ENCODE measurements at places on chromosomes 11 and 22.

DNA sequence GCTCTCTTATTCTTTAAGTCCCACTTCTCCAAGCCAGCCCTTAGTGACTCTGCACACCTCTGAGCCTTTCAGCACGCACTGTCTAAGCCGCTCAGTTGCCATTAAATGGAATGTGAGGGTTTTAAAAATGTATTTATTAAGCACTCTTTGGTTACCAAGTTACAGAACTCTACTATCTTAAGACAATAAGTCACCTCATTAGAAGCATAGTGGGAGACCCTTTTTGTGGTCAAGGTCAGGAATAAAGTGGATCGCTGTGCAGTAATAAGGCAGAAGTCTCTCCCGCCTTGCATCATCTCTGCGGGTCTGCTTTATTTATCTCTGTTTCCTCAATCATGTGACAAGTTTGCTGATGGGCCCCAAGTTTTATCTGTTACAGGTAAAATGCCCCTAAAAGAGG lies 11.9 kb downstream of the SLC25A18 start:
- no peak for DNase-seq

DNA sequence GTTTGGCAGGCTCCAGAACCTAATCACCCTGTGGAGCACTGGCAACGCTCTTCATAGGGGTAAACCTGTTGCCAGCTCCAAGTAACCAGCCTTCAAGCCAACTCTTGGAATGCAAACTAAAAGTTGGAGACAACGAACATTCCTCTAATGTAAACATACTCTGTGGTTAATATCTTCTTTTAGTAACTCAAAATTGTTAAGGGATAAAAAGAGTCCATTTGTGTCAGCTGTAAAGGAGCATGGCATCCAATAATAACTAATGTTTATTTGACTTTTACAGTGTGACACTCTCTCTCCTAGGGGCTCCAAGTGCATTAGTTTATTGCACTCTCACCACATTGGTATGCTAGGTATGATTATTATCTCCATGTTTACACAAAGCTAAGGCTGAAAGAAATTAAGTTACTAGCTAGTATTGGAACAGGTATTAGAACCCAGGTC lies 31.0 kb upstream of the AMOTL1 start:
- DNase-seq = no peak

DNA sequence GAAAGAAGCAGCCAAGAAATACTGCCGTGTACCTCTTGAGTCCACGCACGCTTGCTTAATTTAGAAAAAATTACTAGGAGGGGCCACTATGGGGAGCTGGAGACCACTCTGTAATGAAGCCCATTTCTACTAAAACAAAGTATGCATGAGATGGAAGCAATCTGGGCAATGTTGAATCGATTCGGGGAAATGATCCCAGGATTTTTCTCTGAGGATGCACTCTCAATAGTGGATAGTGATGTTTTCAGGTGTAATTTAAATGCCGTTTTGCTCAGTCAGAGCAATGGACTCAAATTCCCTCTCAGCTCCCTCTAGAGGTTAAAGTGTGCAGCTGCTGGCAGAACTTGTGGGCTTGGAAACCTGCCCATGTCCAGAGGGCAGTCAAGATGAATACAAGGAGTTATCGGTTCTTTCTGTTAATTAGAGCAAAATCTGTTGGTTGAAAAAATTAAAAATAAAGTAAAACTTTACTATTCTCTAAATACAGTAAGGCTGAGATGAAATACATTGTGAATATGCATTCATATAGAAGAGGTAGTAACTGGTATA lies 64.1 kb downstream of the ME3 start:
- peak; percentile 63 for DNase-seq

- no peak for DNase-seq
Measured at GRCh38 chr11:72154816-72155215, 19.3 kb downstream of the FOLR3 start.

- peak; percentile 92 for DNase-seq
Measured at GRCh38 chr11:76208438-76209374, 2.4 kb upstream of the WNT11 start.

DNA sequence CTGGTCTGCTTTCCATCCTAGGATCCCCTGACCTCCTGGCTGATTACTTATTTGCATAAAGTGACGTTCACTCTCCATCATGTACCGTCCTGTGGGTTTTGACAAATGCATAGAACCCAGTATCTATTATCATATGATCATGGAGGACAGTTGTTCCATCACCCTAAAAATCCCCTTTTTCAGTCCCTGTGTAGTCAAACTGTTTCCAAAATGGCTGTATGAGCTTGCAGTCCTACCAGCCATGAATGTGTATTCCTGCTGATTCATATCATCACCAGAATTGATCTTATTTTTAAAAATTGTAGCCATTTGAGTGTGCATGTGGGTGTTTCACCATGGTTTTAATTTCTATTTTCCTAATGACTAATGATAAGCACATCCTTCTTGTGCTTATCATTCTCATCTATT lies 108.8 kb downstream of the MPPED1 start:
- DNase-seq = no peak

DNA sequence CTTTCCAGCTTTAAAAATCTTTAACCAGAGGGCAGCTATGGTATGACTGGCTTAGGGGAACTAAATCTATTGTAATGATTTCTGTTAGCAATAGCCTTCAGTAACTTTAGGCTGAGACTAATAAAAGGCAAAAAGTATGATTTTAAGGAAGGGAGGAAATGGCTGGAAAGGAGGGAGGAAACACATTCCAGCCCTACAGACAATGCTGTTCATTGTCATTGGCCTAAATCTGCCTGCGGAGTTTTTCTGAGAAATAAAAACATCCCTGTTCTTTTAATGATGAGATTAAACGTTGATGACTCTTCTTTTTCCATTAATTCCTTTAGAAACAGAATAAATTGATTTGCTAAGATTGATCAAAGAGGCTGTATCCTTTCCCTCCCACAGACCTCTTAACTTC lies 99.6 kb upstream of the GRAMD1B start:
- DNase-seq = no peak

- peak; percentile 67 for DNase-seq
Measured at GRCh38 chr22:23181721-23182308, 1.5 kb downstream of the BCR start.

DNA sequence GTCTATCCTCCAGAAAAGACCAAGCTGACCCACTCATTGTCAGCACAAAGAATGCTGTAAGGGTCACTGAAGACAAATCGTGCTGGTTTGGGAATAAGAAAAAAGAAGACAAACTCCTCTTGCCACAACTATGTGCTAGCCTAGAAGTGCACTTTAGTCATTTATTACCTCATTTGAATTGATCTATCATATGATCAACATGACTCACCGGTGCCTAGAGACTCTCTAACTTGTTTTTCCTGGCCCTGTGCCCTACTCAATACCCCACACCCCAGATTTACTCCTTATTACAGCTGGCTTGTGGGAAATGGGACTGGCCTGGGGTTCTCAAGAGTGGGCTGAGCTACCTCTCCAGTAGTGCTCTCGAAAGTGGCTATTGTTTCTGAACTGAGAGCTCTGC lies 35.9 kb upstream of the HORMAD2 start:
- no peak for DNase-seq

DNA sequence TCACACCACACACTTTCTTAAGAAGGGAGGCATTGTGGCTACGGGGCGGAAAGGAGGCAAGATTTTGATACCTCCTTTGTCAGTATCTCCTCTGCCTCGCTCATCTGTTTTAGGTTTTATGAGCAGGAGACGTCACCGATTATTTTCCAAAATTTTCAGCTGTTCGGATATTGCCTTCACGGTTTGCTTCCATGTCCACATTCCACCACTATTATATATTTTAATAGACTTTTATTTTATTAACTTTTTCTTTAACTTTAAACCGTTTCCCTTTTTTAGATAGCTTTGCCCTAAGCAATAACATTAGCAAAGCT lies 33.7 kb upstream of the CREB3L1 start:
- DNase-seq = no peak

GRCh38 chr11:12900496-12900895 lies 108.6 kb upstream of the RASSF10 start:
- DNase-seq = no peak

DNA sequence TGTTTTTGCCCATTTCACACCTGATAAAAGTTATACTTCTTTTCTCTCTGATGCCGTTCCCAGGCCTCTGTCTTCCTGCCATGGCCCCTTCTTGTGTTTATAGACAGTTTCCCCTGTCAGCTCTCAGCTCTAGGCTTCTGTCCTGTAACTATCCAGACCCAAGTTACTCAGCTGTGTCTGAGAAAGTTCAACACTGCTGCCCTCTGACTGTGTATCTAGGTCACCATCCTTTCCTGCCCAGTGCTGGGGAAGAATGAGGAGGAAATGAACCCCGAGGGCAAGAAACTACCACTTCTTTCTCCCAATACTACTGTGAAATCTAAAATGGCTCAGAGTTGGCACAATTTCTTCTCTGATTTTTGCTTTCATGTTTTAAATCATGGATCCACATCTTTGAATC lies 29.6 kb downstream of the SNX19 start:
- DNase-seq = no peak

GRCh38 chr22:29914991-29915533 lies 32.1 kb downstream of the MTMR3 start:
- DNase-seq = no peak

DNA sequence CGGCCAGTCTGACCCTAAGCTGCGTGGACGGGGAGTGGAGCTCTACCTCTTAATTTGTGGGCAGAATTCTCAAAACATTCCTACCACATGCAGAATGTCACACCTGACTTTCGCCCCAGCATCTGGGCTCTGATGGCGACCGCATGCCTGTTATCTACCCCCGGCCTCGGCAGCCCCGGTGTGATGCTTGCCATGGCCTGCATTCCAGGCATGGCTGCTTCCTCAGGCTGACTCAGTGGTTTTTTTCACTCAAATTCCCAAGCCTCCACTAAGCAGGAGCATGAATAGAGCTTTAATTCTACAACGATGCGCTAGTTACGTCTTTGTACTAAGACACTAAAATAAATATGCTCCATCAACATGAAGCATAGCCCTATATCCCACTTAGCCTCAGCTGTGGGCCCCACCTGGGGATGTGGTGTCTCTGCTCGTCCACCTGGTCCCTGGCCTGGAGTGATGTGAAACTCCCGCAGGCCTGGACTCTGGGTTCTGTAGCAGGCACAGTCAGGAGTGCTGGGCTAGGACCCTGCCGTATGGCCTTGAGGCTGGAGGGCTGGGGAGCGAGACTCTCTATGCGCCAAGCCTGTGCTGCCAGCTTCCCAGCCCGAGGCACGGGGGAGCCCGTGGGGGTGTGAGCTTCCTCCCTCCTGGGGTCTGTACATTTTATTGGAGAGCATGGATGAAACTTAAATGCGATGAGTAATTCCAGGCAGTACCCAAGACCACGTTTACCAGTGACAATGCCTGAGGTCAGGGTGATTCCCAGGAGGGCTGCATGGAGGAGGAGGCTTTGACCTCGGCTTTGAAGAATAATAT lies 153.2 kb downstream of the CTTN start:
- no peak for DNase-seq

DNA sequence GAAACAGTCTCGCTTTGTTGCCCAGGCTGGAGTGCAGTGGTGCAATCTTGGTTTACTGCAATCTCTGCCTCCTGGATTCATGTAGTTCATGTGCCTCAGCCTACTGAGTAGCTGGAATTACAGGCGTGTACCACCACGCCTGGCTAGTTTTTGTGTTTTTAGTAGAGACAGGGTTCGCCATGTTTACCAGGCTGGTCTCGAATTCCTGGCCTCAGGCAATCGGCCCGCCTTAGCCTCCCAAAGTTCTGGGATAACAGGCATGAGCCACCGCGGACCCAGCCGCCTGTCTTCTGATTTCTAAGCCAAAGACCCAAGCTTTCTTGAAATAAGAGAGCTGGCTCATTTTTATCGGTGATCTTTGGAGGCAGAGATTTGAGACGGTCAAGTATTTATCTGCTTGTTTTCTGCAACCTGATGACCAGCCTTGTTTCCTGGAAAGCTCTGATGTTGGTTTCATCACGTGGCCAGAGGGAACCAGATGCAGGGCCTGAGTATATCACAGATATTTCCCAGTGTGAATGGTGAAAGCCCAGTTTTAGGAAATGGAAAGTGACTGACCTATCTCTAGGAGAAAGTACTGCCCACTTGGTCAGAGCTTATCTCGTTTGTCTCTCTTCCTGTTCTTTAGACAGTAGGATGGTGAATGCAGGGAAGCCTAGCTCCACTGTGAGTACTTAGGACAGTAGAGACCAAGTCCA lies 5.7 kb upstream of the SIDT2 start:
- peak; percentile 38 for DNase-seq

GRCh38 chr11:122516686-122517085 lies 138.8 kb upstream of the UBASH3B start:
- DNase-seq = no peak

DNA sequence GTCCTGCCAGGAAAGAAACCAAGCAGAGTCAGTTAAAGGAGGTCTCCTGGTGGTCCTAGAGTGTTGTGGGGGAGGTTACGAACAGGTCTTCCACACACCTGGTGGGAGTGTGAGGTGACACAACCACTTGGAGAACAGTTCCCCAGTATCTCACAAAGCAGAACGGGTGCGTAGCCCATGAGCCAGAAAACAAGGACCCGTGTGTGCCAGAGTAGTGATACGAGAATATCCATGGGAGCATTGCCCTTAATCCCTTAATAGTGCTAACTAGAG lies 21.7 kb upstream of the CLDN5 start:
- no peak for DNase-seq

- no peak for DNase-seq
Measured at GRCh38 chr22:23175817-23176644, 4.3 kb upstream of the BCR start.

DNA sequence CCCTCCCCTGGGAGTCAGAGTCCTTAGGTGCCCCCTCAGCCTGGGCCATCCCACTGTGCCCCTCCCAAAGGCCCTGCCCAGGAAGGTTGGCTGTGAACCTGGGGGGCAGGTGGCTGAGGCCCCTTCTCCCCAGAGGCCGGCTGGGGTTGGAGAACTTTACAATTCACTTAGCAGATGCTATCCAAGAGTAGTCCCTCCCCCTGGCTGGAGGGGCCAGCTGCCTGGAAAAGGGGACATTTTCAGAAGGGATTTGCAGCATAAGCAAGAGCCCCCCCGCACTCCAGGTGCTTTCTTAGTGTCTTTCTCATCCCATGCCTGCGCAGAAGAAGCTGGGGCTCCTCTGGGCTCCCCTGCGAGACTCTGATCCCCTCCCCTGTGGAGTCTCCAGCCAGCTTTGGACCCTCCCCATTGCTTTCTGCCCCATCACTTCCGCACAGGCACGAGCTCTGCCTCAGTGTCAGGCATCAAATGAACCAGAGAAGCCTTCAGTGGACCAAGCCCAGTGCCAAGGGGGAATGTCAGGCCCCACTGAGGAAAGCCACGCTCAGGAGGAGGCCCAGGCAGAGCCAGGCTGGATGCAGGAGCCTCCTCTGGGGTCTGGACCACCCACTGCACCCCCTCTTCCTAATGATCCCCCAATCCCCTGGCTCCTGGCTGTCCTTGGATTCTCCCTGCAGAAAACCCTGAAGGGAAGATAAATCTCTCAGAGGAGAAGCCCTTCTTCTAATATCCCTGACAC lies 3.7 kb downstream of the SSTR3 start:
- DNase-seq = no peak

- DNase-seq = no peak
Measured at GRCh38 chr22:35882211-35883030, 146.2 kb downstream of the RBFOX2 start.

GRCh38 chr22:23182309-23183060 lies 2.2 kb downstream of the BCR start:
- peak; percentile 79 for DNase-seq

- no peak for DNase-seq
Measured at GRCh38 chr11:60390419-60390818, 5.8 kb upstream of the MS4A14 start.

- DNase-seq = no peak
Measured at GRCh38 chr11:69084371-69084770, 35.6 kb downstream of the TPCN2 start.

GRCh38 chr22:35437049-35437448 lies 37.1 kb downstream of the MCM5 start:
- DNase-seq = no peak

GRCh38 chr22:31346733-31347250 lies 646 bp upstream of the PATZ1 start:
- peak; percentile 84 for DNase-seq

GRCh38 chr11:95445746-95446333 lies 214.8 kb upstream of the SESN3 start:
- no peak for DNase-seq

Measured in activated CD8-positive, alpha-beta memory T cell treated with anti-CD3 and anti-CD28 coated beads for 24 hours (primary cell).